ENCODE measurements at places on chromosomes 1 and 21.

DNA sequence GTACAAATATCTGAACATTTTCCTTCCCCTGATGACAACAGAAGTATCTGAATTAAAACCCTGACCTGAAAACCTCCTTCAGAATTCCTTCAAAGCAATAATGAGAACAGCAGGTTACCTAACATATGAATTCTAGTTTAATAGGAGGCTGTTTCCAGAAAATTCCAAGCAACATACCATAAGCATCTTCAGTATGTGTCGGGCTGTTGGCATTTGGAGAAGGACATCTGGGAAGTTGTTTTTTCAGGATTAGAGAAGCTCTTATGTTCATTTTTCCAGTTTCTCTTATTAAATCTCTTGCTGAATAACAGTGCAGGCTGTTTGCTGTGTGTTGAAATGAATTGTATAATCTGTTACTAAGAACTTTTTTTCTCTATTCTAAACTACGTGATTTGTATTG lies 101.5 kb downstream of the PLA2G4A start:
- DNase-seq = no peak

GRCh38 chr1:230757856-230758708 lies 10.9 kb downstream of the CAPN9 start:
- no peak for DNase-seq

- no peak for DNase-seq
These were observed 195.0 kb downstream of the GIPC2 start for GRCh38 chr1:78240755-78241154.

DNA sequence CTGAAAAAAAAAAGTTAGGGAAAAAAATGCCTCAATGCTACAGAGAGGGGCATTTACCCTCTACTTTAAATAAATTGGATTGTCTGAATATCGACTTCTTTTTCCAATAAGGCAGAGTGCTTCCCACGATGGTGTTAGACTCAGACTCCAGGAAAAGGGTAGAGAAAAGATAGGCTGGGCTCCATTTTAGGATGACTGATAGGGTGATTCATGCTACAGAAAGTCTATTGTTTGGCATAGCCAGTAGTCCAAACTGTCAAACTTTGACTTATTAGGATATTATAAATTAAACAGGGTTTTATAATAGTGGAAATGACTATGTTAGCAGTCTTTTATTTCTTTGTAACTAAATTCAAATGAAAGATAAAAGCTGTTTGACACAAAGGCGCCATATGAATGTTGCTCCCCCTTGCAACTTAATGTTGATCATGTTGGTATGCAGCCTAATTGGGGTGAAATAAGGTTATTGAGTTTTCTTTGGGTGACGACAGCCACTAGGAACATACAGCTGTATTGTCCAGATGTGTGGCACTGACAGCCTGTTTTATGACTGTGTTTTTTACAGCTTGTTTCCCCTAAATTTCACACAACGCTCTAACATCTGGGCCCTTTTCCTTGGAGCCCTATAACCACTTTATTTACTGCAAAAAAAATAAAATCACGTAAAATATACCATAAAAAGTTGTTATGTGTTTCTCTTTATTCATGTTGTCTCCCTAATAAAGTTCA lies 69.3 kb downstream of the SPAG17 start:
- DNase-seq = no peak

DNA sequence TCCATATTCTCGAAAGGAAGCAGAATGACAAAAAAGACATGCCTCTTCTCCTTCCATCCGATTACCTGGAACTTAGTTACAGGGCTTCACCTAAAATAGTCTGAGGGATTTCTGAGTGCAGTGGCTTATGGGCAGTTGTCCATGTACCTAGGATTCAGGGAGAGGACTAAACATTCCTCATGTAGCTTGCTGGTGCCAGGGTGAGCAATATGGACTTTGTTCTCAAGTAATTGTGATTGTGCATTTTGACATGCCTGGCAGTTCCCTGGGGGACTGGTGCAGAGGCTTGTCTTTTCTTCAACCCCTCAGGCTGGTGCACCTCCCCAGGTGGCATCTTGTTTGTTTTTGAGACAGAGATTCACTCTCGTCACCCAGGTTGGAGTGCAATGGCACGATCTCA lies 6.1 kb upstream of the PSEN2 start:
- DNase-seq = no peak

DNA sequence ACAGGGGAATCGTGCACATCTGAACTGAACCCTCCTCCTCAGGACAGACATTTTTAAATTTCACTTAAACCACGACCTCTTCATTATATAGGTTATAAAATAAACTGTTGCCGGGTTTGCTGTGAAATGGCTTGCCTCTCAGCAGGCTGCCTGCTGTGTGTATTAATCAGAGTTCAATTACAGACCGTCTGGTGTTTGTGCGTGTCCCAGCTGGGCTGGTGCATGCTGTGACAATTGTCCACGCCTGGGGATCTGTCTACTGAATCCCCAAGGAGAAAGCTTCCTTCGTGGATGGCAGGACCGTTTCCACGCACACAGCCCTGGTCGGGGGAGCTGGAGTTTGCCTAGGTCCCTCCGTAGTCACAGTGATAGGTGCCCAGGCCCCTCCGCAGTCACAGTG lies 13.4 kb upstream of the AGPAT3 start:
- no peak for DNase-seq

DNA sequence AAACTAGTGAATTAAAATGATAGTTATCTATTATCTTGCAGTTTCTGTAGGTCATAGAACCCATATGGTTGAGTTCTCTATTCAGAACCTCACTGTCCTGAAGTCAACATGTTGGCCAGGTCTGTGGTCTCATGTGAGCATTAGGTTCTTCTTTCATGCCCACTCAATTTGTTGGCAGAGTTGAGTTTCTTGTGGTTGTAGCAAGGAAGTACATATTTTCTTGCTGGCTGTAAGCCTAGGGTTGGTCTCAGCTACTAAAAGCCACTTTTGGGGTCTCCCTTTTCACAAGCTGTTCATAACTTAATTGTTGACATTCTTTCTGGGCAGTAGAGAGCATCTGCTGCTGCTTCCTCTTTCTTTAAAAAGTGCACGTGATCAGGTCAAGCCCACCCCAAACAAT lies 1165.1 kb upstream of the NCAM2 start:
- no peak for DNase-seq

DNA sequence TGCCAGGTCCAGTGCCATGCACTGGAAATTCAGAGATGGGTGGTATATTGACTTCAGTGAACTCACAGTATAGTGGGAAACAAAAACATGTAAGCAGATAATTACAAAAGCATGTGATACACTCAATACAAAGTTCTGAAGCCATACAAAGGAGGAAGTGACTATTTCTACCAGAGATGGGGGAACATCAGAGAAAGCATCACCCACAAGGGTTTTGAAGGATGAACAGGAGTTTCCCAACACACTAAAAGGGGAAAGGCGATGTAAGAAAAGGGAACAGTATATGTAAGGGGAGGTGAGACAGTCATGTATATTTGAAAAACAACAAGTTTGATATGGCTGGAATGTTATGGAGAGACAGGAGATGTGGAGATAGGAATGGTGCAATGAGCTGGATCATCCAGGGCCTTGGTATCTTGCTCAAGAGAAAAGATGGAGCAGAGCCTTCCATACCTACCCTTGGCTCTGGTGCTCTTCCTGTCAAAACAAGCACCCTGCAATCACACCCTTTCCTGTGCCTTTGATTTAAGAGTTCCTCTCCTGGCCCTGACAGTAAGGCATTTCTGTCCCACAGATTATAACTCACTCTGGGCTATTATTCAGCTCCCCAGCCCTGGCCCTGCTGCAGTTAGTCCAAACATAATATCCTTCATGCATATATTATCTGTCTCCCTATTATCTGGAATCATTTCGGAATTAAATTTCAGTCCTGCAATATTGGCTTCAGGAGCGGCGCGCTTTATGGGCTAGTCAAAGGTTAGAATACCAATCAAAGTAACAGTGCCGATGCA lies 60.5 kb downstream of the DMAP1 start:
- no peak for DNase-seq

DNA sequence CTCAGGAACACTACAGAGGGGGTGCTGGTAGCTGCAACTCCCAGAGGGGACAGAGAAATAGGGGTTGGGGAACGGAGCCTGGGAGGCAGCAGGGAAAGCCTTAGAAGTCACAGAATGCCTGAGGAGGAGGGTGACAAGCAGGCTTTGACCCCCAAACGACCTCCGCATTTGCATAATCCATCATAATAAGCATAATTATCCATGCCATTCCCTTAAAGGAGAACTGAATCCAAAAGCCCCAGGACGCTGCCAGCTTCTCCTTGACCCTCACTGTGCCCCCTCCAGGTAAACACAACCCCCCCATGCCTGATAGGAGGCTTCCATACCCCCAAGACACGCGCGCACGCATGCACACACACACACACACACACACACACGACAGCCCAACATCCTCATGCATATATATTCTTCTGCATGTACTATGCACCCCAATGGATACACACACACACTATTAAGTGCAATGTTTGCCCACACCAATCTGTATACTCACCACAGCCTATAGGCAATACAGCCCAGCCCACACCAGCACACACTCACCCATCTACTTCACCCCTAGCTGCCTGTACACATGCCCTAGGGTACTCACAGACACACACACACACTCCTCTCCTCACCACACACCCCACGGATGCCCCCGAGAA lies 27.8 kb downstream of the SDC3 start:
- DNase-seq = no peak

GRCh38 chr1:47838562-47839432 lies 158.4 kb downstream of the TRABD2B start:
- no peak for DNase-seq

DNA sequence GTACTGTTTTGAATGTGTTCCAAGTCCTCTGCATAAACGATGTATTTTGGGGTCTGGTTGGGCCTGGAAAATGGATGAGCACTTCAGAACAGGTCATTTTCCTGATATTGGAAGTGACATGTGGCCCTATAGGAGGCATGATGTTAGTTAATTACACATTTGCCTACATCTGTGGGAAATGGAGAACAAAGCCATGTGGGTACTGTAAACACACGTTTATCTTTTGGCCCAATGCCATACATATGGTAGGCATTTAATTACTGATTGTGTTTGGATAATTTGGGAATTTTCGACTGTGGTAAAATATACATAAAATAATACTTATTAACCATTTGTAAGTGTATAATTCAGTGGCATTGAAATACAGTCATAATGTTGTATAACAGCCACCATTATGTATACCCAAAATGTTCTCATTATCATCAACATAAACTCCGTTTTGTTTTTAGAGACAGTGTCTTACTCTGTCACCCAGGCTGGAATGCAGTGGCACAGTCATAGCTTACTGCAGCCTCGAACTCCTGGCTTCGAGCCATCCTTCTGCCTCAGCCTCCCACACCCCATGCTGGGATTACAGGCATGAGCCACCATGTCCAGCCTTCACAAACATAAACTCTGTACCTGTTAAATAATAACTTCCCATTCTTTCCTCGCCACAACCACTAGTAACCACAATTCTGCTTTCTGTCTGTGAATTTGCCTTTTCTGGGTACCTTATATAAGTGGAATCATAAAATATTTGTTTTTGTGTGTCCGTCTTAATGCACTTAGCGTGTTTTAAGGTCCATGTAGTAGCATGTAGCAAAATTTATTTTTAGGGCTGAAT lies 11.9 kb upstream of the RNPEP start:
- DNase-seq = no peak

GRCh38 chr1:27365372-27366112 lies 1.2 kb downstream of the MAP3K6 start:
- peak; percentile 94 for DNase-seq

DNA sequence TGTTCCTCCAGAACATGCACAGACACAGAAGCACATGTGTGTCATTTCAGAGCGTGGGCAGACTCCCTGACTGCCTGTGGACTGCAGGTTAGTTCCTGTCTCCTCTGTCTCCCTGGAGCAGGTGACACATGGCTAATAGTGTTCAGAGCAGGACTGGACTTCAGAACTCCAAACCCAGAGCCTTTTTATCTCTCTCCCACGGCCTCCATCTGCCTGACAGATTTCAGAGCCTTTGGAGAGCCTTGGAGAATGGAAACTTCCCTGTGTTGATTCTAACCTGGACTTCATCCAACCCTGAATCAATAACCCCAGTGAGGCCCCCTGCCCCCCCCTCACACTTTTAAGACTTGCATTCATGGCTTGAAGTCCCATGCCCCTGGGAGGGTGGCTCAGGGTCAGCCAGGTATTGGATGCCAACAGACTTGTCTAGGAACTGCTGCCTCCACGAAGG lies 44.4 kb downstream of the C1orf198 start:
- DNase-seq = no peak

- DNase-seq = no peak
These were observed 223.2 kb downstream of the TNR start for GRCh38 chr1:175520186-175520585.

DNA sequence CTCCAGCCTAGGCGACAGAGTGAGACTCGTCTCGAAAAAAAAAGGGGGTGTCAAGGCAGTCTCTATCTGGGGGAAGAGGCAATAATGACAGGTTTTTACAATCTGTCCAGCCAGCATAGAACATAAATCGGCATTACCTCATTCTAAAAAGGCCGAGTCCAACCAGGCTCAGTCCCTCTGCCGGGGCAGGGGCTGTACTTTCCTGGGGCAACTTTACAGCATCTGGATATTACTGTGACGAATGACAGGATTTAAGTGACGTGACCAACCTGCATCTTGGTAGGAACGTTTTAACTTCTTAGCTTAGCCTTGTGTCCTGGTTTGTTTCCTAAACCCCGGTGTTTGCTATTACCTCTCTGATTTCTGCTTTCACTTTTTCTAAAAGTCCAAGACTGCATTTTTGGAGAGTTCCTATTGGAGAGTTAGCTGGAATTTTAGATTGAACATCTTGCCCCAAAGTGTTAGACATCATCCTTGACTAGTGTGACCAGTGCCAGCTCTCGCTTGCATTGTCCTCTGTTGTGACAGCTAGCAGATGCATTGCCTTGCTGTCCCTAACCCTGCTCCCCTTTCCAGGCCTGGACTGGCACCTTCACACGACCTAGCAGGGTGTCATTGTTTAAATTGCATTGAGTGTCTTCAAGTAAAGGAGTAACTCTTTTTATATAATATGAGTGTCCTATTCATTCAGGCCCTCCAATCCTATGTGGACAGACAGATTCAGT lies 96.5 kb downstream of the TGFBR3 start:
- DNase-seq = no peak

DNA sequence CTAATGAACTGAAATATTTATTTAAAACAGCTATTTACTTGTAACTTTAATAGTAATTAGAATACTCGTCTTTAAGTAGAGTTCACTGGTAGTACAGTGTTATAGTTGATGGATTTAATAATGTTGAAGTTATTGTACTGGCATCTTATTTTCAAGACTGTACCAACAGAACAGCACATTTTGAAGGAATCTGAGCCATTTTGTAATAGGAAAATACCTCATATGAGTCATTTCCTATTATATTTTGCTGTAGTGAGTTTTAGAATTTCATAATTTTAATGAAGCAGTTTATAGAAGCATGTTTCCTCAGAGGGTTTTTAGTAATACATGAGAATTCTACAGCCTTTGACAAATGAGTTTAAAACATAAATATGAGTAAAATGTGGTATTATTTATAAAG lies 258.3 kb downstream of the OLFM3 start:
- DNase-seq = no peak

DNA sequence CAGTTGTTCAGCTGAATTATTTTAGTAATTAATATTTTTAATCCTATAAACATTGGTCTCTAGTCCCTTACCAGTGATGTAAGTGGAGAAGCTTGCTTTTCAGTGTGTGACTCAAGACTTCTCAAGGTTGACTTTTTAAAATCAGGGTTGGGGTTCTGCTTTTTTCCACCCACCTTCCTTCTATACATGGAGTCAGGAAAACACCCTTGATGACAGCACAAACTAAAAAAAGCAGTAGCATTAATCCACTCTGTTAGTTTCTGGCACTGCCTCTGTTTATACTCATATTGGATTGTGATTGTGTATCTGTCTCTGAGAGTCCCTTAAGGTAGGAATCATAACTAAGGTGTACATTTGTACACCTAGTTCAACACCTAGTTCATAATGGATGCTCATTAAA lies 8.3 kb upstream of the PLEKHO1 start:
- DNase-seq = no peak
